ENCODE measurements at places on chromosomes 13 and 19.

DNA sequence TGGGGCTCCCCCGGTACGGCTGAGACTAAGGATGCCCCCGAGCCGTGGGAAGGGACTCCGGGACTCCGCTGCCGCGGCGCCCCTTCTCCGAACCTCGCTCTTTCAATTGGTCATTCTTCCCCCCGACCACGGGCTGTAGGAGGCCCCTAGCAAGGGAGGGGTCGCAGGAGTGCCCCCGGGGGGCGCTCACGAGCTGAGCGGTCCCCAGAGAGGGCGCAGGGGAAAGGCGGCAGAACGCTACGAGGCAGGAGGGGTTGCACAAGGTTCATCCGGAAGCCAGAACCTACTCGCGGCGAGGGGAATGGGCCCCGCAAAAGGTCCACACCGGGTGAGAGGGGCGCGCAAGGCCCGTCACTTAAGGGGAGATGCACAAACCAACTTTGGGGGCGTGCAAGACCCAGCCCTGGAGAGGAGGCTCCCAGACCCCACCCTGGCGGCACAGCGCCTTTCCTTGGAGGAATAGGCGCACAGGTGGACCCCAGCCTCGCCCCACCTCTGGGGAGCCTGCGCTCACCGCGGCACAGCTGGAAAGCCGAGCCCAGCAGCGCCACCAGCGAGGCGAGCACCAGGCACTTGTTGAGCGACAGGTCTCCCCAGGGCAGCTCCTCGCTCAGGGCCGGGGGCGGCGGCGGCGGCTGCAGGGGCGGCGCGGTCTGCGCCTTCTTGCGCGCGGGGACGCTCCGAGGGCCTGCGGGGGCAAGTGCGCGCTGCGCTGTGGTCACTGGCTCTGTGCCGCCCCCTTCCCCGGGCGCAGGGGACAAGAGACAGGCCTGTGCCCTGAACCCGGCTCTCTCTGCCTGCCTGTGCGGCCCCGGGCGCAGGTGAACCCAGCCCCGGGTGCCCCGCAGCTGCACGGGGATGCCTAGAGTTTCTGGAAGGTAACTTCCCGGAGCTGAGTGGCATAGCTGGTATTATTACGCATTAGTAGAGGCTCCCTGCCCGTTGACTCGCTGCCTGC lies 2.8 kb downstream of the JSRP1 start:
- DNase-seq: no peak

GRCh38 chr13:38421590-38422560 lies 72.2 kb downstream of the UFM1 start:
- DNase-seq: no peak

DNA sequence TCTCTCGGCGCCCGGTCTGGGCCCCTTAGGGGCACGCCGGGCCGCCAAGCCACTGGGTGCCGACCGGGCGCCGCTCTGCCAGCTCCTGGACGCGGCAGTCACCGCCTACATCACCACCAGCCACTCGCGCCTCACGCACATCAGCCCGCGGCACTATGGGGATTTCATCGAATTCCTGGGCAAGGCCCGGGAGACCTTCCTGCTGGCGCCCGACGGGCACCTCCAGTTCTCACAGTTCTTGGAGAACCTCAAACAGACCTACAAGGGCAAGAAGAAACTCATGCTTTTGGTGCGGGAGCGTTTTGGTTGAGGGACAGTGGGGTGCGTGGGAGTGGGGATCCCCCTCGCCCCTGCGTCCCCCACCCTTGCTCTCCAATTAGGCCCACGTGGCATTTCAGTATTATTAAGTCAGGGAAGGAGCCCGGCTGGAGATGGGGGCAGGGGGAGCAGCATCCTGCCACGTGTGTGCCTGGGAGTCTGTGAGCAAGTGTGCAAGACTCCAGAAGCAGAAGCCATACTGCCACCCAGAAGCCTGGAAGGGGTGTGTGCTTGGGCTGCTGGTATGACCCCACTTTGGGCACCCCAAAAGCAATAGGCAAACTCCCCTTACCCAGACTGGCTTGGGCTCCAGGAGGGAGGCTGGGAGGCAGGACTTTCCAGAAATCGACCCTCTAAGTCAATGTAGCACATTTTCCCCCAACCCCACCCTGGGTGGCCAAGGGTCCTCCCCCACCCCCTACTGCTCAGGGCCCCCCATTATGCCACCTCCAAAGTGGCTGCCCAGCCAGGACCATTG lies 35.7 kb downstream of the ZSWIM4 start:
- no peak for DNase-seq

- DNase-seq: peak; percentile 57
Observed at GRCh38 chr13:100235311-100235901, 146.5 kb downstream of the PCCA start.

GRCh38 chr13:43005460-43006236 lies 13.6 kb upstream of the EPSTI1 start:
- DNase-seq: no peak

- DNase-seq: no peak
Observed at GRCh38 chr13:112742583-112742982, 52.7 kb downstream of the ATP11A start.

DNA sequence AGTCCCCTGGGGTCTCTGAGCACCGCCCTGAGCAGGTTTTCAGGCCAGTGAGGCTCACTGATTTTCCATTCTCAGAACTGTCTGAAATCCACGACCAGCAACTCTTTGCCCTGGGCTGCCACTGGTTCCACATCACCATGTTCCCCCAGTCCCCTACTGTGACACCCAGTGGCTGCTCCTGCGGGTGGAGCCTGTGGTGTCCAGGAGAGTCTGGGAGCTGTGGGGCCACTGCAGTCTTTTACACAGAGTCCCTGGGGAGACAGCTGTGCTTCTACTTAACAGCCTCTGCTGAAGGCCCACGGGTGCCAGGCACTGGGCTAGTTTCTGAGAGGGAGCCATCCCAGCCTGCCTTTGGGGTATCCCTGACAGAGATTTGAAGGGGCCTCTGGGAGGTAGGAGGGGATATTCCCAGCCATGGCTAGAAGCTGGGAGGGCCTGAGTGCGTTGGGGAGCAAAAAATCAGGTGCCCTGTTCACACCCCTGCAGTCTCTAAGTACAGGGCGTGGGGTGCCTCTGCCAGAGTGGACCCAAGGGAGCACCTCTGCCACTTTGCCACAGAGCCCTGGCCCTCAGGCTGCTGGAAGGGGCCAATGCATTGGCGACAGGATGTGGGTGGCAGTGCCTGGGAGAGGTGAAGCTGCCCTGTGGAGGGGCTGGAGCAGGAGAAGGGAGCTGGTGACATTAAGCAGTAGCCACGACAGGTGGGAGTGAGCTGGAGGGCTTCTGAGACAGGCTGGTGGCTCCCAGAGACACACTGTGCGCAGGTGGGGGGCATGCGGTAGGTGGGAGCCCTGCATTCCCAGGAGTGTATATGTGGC lies 200.2 kb upstream of the ZNF536 start:
- no peak for DNase-seq

DNA sequence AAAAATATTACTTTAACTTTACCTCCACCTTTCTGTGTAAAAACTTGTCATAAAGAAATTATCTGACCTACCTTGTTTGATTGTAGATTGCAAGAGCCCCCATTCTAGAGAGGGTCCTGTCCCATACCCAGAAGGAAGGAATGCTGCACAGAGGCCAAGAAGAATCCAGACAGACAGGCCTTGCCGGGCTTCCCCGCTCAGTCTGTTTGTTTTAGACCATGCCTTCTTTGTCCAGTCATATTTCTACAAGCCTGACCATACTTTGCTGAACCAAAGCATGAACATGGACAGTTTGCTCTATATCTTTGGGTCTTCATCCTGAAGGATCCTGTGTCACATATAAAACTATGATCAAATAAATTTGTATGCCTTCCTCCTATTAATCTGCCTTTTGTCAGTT lies 95.8 kb upstream of the MYCBP2 start:
- no peak for DNase-seq

DNA sequence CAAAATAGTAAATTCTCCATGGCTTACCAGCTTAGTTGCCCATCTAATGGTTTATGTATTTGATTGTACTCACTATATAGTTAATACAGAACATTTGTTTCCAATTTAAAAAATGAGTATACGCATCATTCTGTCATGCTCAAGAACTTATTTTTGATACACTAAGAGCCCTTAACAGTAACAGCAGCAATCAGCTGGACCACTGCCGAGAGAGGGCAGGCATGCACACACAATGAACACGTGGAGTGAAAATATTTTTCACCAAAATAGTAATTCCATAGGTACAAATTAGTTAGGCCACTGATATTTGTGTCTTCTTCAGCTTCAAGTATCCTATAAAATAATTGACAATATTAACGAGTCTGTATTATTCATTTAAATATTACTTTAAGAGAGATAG lies 109.9 kb downstream of the KLF12 start:
- DNase-seq: no peak

- no peak for DNase-seq
Observed at GRCh38 chr19:3692141-3693024, 7.9 kb downstream of the PIP5K1C start.

DNA sequence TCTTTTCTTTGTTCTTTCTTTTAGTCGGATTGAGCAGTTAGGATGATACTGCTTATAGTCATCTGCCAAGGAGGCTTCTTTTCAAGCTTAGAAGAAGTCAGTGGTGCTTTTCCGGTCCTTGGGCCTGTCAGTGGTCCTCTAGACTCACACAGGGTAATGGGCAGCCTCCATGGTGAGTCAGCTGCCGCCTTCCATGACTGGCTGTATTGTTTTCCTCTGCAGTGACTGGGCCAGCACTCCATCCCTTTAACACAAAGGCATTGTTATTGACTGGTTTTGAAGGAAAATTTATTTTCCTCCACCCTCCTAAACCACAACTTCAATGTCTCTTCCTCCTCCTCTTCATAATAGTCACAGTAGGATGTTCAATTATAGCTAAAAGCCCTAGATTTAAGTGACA lies 47.1 kb upstream of the CNMD start:
- DNase-seq: no peak

GRCh38 chr19:9741476-9742171 lies 26.9 kb downstream of the ZNF846 start:
- DNase-seq: no peak

GRCh38 chr13:20685092-20685491 lies 18.4 kb upstream of the IL17D start:
- DNase-seq: no peak

GRCh38 chr13:63107179-63107943 lies 1691.7 kb upstream of the PCDH20 start:
- no peak for DNase-seq

GRCh38 chr19:55526216-55527196 lies 10.4 kb downstream of the SBK2 start:
- no peak for DNase-seq

- DNase-seq: no peak
Observed at GRCh38 chr13:48739386-48739964, 85.7 kb downstream of the CYSLTR2 start.

DNA sequence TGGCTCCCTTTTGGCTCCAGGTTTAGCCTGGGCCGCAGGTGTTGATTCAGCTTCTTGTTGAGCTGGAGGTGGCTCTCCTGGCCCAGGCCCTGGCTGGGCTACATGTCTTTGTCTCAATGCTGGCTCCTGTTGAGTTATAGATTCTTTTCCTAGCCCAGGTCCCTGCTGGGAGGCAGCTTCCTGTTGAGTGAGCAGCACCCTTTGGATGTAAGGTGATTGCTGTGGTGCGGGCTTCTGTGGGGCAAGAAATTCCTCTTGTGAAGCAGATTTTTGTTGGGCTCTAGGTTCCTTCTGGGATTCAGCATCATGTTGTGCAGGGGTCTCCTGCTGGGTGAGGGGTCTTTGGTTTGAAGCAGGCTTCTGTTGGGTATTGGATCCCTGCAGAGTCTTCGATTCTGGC lies 545 bp downstream of the LIPE start:
- DNase-seq: no peak

DNA sequence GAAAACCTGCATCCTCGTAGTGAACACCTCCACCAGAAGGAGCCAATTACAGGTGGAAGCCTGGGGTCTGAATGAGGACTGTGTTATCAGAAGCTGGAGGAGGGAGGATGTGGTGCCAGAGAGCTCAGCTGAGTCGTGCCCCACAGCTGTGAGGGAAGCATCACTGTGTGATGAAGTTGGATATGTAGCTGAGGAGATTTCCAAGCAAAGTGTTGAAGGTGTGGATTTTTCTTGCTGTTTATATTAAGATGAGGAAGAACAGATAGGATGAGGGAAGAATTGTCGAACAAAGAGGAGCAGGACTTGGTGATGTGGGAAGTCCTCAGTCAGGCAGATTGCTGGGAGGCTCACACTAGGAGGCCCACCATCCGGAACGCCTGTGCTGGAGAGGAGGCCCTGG lies 4.4 kb downstream of the RAB20 start:
- DNase-seq: no peak

DNA sequence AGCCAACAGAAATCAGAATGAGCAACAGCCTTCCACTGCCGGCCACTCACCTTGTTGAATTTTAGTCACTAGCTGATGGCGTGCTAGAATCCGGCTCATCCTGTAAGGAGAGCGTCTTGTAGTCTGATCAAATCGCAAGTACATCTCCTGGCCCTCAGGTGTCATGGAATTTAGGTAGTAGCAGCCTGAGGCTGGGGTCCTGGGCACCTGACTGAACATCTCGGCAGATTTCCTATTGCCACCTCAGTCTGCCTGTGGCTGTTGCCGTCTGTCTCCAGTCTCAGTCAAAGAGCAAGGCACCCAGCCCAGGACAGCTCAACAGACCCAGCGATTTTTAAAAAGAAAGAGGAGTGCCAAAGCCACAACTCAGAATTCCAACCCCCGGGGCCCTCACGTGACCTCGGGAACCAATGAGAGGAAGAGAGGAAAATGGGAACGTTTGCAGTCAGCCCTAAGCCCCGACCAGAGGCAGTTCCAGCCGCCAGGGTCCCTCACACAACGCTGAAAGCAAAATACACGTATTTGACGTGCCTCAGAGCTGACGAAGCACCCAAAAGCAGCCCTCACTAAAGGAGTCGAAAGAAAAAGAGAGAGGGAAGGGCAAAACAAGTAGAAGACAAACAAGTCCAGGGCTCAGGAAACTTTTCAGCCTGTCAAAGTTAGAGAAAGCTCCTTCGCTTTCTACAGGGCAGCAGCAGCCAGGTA lies at the start of gene STARD13:
TSS of gene STARD13 (minus strand) at position 336 of the 705 bp plus-strand sequence. CDS start at position 219, 117 bp downstream.
- DNase-seq: no peak

- no peak for DNase-seq
Observed at GRCh38 chr19:54586397-54586796, 7.0 kb upstream of the LILRA1 start.

All from activated CD4-positive, alpha-beta T cell treated with anti-CD3 and anti-CD28 coated beads, Interleukin-2, Interleukin-4, amounts not matched to agents 100 ng/mL and 50 ng/mL, durations not matched to agents 16 hours and 8 hours (primary cell).